Activated CD4-positive, alpha-beta memory T cell treated with anti-CD3 and anti-CD28 coated beads, Interleukin-2, amount 10 ng/mL, durations not matched to agents 7 days and 5 days (primary cell): ENCODE measurements at places on chromosomes 7 and 10. TPM values are rescaled to one million over a fixed set of nuclear protein-coding genes. Genes with fewer than 3 reads are reported as not detected.

GRCh38 chr10:93290661-93291354, 191.3 kb downstream of the MYOF start:
- DNase-seq = no peak

DNA sequence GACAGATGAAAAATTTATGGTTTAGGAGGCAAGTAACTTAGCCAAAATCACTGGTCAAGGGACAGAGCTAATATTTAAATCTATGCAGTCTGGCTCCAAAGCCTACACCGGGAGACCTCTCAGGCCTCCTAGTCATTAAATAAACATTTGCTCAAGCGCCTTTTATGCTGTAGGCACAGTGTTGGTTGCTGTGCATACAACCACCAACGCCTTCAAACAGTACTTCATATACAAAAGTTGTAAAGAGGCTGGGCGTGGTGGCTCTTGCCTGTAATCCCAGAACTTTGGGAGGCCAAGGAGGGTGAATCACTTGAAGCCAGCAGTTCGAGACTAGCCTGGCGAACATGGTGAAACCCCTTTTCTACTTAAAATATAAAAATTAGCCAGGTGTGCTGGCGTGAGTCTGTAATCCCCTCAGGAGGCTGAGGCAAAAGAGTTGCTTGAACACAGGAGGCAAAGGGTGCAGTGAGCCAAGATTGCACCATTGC, 159.8 kb downstream of the MAGI2 start:
- DNase-seq = no peak

- peak; percentile 59 for DNase-seq
These were observed 819 bp downstream of the TMED4 start for GRCh38 chr7:44580945-44581878.

FGF8 gene
- not detected for total RNA-seq

- no peak for DNase-seq
These were observed 50.0 kb downstream of the SRI start for GRCh38 chr7:88169717-88170320.

DNA sequence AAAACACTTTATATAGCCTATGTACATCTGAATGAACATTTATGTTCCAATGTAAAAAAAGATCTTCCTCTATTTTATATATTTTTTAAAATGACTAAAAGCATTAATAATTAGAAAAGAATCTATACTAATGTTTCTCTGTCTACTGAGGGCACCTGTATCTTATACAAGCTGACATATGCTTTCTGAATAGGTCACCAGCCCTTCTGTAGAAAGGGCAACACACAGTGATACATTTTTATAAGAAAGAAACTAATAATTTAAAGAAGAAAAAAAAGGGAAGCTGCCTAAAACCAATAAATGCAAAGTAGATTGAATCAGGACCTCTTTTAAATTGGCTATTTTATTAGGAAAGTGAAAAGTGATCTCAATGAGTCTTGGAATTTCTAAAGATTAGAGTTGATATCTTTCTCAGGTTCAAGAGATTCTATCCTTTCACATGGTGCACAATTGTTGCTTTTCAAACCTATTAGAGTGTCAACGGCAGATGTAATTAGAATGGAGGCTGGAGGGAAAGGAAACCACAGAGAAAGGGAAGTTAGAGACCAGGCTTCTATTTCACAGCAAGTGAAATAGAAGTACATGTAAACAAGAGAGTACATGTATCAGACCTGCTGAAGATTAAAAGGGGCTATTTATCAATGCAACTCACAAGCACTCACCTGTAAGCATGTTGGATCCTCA, 6.3 kb downstream of the MTPN start:
- no peak for DNase-seq

MMRN2 gene
- not detected for total RNA-seq

EN2 gene
- not detected for total RNA-seq

DNA sequence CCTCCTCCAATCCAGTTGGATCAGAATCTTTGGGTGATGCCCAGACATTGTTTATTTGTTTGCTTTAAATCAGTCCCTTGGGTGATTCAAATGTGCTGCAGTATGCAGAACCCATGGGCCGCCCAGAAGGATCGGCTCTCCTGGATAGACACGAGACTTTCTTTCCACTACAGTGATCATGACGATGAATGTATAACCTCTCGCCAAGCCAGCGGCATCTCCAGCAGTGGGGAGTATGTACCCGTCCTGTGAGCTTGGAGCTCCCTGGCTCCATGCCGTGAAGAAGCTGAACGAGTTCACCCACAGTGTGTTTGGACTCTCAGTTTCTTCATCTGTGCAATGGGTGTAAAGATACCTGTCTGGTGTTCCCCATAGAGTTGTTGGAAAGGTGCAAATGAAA, 162.3 kb downstream of the CAMK1D start:
- no peak for DNase-seq

SPDYE1 gene
- not detected for total RNA-seq

HOGA1 gene
- not detected for total RNA-seq

LANCL2 gene
- total RNA-seq = 6.4 TPM

CROT gene
- 9.5 TPM for total RNA-seq

C10orf90 gene
- not detected for total RNA-seq

- DNase-seq = no peak
These were observed 66.6 kb upstream of the SYPL1 start for GRCh38 chr7:106178593-106179134.

HOXA2 gene
- total RNA-seq = not detected

NODAL gene
- total RNA-seq = not detected

CLRN3 gene
- total RNA-seq = not detected

GRCh38 chr7:17404006-17404405, 105.6 kb downstream of the AHR start:
- no peak for DNase-seq

DNA sequence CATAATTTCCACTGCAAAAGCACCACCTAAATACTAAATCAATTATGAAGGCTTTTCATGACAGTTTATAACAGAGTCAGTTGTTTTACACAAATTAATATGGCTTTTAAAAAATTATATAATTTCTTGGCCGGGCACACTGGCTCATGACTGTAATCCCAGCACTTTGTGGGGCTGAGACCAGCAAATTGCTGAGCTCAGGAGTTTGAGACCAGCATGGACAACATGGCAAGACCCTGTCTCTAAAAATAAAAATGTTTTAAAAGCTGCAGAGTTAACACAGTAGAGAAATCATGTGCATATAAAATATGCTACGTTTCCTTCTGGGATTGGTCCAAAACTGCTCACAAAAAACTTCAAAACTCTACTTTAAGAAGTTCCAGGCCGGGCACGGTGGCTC, 43.6 kb upstream of the EIF4H start:
- no peak for DNase-seq

- no peak for DNase-seq
These were observed 1.1 kb upstream of the AKR1C3 start for GRCh38 chr10:5092848-5093790.

DNA sequence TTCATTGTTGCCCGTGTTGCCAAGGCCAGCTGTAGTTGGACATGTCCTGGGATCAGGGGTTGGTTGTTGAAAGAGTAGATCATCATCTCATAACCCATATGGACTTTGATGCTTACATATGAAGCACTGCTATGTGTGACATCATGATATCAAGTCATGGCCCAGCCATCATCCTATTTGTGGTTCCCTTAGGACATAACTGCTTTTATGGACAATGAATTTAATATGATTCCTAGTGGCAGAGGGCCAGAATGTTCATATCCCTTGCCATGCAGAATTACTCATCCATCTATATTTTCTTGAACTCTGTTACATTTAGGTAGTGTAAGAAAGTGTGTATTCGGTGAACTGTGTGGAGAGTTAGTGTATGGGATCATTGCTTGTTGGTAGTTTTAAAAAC, 343.9 kb upstream of the LRGUK start:
- no peak for DNase-seq

DNA sequence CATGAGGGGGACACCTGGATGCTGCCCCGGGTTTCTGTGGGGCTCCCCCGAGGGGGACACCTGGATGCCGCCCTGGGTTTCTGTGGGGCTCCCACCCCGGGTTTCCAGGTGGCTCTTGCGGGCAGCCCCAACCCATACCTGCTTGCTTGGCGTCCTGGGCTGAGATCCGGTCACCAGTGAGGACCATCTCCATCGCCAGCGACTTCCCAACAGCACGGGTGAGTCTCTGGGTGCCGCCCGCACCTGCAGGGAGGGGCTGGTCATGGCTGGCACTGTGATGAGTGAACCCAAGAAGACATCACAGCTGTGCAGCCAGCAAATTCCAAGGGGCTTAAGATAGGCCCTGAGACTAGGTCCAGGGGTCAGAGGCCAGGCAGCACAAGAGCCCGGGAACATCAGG, 6.4 kb downstream of the ECHS1 start:
- no peak for DNase-seq

DNA sequence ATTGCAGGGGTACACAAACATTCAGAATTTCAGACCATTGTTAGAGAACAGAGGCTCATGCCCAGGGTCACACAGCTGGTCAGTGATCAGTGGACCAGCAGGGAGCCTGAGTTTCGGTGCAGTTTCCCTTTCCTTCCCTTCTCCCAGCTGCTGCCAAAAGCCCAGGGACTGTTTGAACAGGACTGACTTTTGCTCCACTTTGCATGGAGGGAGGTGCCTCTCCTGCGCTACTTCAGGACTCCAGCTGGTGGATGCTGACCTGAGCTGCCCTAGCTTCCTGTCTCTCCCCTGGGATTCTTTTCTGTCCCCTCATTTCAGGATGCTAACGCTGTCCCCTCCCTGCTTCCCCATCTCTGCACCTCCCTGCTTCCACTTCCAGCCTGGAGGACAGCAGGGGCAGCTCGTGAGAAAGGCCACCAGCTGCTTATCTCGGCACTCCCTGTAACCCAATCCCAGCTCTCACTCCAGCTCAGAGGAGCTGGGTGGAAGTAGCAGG, 14.5 kb downstream of the SH2D4B start:
- DNase-seq = no peak

TYW1B gene
- 3.5 TPM for total RNA-seq

GRCh38 chr10:100838986-100839385, 73.8 kb upstream of the SLF2 start:
- DNase-seq = no peak

DNA sequence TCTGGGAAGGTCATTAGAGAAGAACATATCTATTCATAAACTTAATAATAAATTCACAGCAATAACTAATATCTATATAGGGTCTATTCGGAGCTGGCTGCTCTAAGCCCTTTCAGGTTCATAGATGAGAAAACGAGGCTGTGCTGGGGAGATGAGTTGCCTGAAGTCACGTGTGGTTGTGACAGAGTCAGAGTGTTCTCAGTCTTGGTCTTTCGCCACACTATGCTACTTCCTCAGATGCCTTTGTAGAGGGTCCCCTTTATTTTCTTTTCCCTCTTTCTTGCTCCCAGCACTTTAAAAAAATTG, 43.7 kb upstream of the FAM180A start:
- no peak for DNase-seq

MBL2 gene
- not detected for total RNA-seq

GRCh38 chr10:73879296-73880173, 5.2 kb upstream of the CAMK2G start:
- peak; percentile 96 for DNase-seq

- no peak for DNase-seq
These were observed 42.1 kb downstream of the TMEM178B start for GRCh38 chr7:141115965-141116364.

GRCh38 chr7:38070718-38071117, 107.3 kb upstream of the STARD3NL start:
- DNase-seq = no peak

- no peak for DNase-seq
These were observed 53.2 kb upstream of the FAM3C start for GRCh38 chr7:121449329-121449728.

DNA sequence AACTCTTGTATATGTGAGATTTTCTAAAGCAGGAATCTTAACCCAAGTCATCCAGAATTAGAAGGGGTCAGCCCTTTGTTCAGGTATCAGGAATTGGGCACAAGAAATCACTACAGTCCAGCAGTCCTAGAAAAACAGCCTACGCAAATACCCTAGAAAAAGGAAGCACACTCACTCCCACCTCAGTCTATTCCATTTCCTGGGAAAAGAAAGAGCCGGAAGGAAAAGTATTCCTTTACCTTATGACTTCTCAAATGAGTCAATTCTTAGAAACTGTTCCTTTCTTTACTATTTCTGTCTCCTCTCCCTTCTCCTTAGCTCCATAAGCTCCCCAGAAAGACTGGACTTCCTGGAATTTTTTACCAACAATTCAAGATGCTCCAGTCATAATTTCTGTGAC, 62.7 kb downstream of the DNAJC12 start:
- no peak for DNase-seq

DNA sequence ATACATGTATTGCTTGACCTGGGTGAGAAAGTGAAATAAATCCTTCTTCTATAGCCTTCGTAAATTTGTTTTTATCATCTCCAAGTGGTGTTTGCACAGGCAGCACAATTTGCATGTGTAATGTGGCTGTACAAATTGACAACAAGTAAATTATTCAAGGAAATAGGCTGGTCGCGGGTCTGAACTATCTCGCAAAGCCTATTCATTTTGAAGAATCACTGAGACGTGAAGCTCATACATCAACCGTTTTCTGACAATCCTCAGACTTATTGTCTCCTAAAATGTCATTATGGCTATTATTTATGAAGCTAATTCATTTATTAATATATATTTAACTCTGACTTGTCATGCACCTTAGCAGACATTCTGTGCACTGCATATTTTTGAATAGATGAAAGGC, 16.2 kb upstream of the FAM204A start:
- no peak for DNase-seq

DNA sequence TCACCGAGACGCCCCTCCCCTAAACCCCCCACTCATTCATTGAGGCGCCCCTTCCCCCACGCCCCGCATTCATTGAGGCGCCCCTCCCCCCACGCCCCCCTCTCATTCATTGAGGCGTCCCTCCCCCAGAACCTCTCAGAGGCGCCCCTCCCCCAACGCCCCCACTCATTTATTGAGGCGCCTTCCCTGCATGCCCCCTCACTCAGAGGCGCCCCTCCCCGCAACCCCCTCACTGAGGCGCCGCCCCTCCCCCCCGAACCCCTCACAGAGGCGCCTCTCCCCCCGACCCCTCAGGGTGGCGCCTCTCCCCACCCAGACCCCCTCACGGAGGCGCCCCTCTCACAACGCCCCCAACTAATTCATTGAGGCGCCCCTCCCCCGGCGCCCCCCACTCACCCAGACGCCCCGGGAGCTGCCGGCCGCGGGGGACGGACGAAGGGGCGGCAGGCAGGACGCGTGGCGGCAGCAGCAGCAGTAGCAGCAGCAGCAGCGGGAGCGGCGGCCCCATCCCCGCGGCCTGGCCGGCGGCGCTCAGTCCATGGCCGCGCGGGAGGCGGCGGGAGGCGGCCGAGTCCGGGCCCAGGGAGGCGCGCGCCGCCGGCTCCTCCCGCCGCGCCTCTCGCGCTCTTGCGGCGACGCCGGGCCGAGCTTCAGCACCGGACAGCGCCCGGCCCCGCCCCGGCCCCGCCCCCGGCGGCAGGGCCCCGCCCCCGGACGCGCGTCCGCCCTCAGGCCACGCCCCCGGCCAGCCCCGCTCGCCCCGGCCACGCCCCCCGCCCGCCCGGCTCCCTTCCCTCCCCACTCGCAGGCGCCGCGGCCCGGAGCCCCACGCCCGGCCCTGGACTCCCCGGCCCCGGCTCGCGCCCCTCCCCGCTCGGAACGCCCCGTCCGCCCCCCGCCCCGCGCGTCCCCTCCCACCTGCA, at the start of gene PTPRN2:
Gene PTPRN2, minus strand, starts transcription at position 662 of the 923 bp plus-strand sequence.
- peak; percentile 62 for DNase-seq

BAIAP2L1 gene
- 0.68 TPM for total RNA-seq

SLC26A3 gene
- total RNA-seq = not detected
